Activated CD8-positive, alpha-beta memory T cell treated with anti-CD3 and anti-CD28 coated beads, Interleukin-2, amount 50 U/mL, for 48 hours (primary cell): ENCODE measurements at places on chromosomes 5 and 9.
A peak's percentile ranks its signal among the peaks of the same experiment; 100 is the strongest.

DNA sequence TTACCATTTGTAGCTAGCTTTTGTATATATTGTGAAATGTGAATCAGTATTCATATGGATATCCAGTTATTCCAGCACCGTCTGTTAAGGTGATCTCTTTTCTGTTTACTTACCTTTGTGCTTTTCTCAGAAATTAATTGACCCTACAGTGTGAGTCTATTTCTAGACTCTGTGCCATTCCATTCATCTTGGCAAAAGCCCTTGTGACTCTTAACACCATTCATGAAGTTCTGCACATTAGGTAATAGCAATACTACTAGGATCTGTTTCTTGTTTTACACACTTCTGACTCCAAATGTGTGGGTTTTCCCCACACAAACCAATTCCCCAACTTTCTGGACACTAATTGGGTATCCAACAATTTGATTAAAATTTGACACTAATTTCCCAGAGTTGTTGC, 40.4 kb downstream of the SLC12A2 start:
- no peak for DNase-seq

DNA sequence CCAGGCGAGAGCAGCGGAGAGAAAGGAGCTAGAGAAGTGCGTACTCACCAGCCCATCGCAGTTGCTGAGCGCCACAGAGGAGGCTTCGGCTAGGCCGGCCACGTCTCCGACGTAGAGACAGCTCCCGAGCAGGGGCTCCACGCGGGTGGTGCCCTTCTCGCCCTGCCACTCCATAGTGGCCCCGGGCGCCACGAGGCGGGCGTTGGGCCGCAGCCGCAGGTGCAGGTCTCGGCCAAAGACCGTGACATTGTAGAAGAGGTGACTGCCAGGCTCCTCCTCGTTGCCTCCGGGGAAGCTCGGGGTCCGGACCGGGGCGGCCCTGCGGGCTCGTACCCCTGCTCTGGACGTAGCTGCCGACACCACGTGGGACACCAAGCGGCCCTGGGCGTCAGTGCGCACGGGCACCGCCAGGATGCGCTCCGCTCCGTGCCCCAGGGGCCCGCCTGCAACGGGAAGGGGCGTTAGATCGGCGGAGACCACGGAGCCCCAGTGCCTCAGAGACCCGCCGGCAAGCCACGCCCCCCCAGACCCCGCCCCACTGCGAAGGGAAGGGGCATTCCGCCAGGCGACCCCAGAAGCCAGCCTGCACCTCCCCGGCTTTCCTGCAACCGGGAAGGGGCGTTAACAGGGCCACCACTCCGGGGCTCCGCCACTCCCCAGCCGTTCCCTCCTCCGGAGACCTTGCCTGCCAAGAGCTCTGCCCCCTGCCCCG, 1.4 kb downstream of the ADAMTS2 start:
- peak; percentile 57 for DNase-seq

- peak; percentile 66 for DNase-seq
Measured at GRCh38 chr5:109410389-109411148, 795 bp upstream of the PJA2 start.

- DNase-seq, result no peak
Measured at GRCh38 chr5:163756170-163756569, 250.8 kb downstream of the MAT2B start.

DNA sequence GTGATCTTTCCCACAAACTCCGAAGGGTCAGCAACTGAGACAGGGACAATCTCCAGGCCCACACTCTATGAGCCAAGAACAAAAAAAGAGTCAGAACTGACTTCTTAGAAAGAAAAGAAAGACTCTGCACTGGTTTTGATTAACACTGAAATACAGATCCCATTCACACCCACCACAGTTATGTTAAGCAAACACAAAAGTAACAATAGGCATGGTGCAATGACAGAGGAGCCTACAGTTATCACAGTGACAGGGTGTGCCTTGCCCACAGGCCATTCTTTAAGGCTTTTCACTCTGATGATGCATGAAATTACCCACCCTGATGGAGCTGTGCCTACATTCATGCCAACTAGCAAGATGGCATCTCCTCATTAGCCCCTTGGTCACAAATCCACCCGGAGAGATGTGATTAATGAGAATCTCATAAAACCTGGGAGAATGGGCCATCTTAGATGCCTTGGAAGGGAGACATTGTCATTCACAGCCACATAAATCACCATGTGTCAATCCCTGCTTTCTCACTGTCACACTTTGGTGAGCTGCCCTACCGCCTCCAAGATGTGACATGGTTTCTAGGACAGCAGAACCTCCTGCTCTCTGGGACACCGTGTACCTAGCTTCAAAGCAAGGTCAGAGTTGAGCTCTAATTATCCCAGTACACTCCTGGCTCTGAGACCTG, 27.6 kb upstream of the FSTL4 start:
- DNase-seq, result no peak

GRCh38 chr9:101117161-101117560, 88.6 kb downstream of the PLPPR1 start:
- no peak for DNase-seq

DNA sequence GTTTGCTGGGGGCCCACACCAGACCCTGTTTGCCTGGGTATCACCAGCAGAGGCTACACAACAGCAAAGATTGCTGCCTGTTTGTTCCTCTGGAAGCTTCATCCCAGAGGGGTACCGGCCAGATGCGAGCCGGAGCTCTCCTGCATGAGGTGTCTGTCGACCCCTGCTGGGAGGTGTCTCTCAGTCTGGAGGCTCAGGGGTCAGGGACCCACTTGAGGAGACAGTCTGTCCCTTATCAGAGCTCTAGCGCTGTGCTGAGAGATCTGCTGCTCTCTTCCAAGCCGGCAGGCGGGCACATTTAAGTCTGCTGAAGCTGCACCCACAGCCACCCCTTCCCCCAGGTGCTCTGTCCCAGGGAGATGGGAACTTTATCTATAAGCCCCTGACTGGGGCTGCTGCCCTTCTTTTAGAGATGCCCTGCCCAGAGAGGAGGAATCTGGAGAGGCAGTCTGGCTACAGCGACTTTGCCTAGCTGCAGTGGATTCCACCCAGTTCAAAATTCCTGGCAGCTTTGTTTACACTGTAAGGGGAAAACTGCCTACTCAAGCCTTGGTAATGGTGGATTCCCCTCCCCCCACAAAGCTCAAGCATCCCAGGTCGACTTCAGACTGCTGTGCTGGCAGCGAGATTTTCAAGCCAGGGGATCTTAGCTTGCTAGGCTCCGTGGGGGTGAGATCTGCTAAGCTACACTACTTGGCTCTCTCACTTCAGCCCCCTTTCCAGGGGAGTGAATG, 206.0 kb upstream of the TLX3 start:
- DNase-seq, result no peak

GRCh38 chr5:124745007-124745927, 1.2 kb downstream of the ZNF608 start:
- DNase-seq, result no peak

GRCh38 chr9:133597316-133597957, 11.8 kb downstream of the FAM163B start:
- no peak for DNase-seq

GRCh38 chr9:120692901-120693699, 21.2 kb downstream of the MEGF9 start:
- DNase-seq, result no peak

- no peak for DNase-seq
Measured at GRCh38 chr9:88696501-88696900, 161.5 kb downstream of the NXNL2 start.

GRCh38 chr5:150989695-150990094, 30.7 kb upstream of the GPX3 start:
- no peak for DNase-seq

DNA sequence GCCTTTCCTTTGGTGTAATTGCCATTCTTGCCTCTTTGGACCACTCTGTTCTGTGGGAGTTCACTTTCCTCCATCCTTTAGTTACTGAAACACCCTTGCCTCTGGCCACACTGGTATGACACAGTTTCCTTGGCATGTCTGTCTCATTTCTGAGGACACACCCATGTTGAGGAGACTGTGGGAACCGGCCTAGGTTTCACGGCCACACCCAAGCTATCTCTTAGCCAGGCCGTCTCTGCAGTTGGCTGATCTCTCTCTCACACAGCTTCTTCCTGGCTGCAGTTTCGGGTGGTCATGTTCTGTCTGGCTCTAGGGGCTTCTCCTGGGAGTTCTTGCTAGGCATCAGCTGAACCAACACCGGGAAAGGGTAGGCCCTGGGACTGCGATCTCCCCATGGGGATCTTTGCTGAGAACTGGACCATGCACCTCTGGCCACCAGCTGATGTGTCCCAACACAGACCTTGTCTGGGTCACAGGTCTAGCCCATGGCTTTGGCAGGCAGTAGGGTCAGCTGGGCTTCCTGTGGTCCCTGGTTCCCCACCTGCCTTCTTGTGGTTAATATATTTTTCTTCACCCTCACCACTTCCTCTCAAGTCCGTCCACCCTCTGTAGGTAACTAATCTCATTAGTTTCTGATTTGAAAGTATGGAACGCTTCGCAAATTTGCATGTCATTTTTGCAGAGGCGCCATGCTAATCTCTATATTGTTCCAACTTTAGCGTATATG, 24.9 kb downstream of the ARHGEF37 start:
- no peak for DNase-seq

DNA sequence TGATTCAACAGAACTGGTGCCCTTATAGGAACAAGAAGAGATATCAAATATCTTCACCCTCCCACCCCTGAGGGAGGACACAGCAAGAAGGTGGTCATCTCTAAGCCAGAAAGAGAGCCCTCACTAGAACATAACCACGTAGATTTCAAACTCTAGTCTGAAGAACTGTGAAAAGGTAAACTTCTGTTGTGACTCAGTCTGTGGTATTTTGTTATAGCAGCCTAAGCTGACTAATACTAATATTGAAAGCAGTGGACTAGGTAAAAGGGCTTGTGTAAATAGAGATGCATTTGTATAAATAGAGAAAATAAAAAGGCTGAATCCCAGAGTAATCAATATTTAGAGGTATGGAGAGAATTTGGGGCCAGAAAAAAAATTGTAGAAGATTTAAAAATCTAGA, 157.6 kb upstream of the CCNH start:
- DNase-seq, result no peak
